ENCODE measurements at places on chromosomes 6 and 20. TPM values are rescaled to one million over a fixed set of nuclear protein-coding genes. Genes with fewer than 3 reads are reported as not detected.

KIF13A gene
- total RNA-seq, result 88.5 TPM

DEK gene
- total RNA-seq, result 149 TPM

RNF144B gene
- total RNA-seq, result 113 TPM

PRDM1 gene
- 1.5 TPM for total RNA-seq

PMEPA1 gene
- total RNA-seq, result 3.7 TPM

Data from pulmonary artery endothelial cell (primary cell).